ENCODE measurements at places on chromosomes 7 and 10.

- no peak for DNase-seq
Observed at GRCh38 chr10:63633677-63634487, 112.7 kb downstream of the REEP3 start.

- DNase-seq, result no peak
Observed at GRCh38 chr7:107879400-107880035, 11.5 kb upstream of the DLD start.

GRCh38 chr7:154627646-154628290 is 375.2 kb downstream of the PAXIP1 start:
- no peak for DNase-seq

DNA sequence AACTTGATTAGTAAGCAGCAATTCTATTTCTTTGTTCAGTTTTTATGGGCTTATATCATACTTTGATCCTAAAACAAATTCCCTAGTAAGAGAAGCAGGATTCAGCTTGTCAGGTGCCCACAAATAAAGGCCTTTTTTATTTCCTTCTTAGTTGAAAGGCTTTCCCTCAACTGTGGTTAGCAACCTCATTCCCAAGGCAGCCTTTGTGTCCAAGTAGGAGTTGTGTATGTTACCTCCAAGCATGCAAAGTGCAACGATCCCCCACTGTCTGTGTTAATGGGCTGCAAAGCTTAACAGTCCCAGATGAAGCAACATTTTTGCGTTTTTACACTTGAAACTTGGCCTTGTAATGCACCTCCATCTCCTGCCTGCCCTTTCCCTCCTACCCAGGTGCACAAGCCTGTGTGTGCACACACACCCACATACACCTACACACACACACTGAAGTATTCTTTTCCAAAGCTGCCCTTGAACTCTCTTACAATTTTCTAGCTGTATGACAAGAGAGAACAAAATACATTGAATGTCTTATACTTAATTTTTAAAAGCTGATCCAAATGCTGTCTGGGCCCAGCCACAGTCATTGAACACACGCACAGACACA is 278.2 kb downstream of the SNX13 start:
- DNase-seq, result no peak

GRCh38 chr7:99137411-99138180 is 6.3 kb downstream of the SMURF1 start:
- no peak for DNase-seq

- DNase-seq, result no peak
Observed at GRCh38 chr10:101595591-101596433, 7.7 kb downstream of the DPCD start.

DNA sequence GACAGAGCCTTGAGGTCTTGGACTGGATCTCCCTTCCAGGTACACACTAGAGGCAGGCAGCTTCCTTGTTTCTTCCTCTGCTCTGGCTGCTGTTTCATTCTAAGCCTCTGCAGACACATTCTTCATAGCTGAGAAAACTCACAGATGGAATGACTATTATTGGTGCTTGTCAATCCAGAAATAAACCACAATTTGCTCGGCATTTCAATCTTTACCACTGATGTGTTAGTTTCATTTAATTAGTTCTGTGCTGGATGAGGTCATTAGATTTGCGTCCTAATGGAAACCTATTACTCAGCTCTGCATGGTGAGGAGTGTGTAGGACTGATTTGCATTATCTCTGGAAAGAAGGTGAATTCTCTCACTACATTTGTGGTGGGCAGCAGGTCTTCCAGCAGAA is 392.5 kb downstream of the NRG3 start:
- no peak for DNase-seq

- DNase-seq, result no peak
Observed at GRCh38 chr10:130652544-130652943, 516.4 kb downstream of the GLRX3 start.

DNA sequence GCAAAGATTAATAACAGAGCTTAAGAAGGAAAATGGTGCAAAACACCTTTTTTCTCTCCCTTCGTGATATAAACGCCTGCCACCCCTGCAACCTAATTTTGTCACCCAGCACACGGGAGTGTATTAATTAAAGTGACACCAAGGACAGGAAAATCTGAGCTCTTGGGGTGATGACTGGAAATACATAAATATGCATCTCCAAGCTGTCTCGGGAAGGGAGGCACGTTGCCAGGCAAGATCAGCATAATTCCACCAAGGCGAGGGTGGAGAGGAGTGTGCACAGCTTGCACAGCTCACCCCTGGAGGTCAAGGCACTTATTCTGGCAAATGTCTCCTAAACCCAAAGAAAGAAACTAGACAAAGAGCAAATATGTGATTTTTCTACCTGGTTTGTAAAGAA is 700.9 kb downstream of the GRID1 start:
- DNase-seq, result no peak

GRCh38 chr7:49403844-49404243 is 369.6 kb upstream of the VWC2 start:
- DNase-seq, result no peak

- DNase-seq, result no peak
Observed at GRCh38 chr7:1819259-1819841, 149.3 kb downstream of the ELFN1 start.

GRCh38 chr7:129499999-129500398 is 2.3 kb upstream of the SMKR1 start:
- no peak for DNase-seq

GRCh38 chr10:97384156-97384555 is 17.0 kb downstream of the RRP12 start:
- DNase-seq, result no peak

- DNase-seq, result peak; percentile 11
Observed at GRCh38 chr10:35089611-35090161, 455 bp downstream of the CUL2 start.

DNA sequence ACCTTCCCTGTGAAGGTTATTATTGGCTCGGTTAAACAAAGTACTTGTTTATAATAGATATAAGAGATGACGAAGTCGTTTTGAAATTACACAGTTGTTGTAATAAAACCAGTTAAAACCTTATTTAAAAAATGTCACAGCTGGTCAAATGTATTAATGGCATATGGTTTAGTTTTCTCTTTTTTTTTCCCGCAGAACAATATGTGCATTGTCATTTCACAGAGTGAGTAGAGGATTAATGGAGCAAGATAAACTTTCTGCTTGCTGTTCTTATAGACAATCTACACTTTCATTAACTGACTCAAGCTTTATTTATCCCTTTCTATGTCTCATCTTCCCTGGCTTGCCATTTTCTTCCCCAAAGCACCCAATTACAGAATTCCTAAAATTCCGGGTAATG is 404.3 kb upstream of the NPVF start:
- no peak for DNase-seq

DNA sequence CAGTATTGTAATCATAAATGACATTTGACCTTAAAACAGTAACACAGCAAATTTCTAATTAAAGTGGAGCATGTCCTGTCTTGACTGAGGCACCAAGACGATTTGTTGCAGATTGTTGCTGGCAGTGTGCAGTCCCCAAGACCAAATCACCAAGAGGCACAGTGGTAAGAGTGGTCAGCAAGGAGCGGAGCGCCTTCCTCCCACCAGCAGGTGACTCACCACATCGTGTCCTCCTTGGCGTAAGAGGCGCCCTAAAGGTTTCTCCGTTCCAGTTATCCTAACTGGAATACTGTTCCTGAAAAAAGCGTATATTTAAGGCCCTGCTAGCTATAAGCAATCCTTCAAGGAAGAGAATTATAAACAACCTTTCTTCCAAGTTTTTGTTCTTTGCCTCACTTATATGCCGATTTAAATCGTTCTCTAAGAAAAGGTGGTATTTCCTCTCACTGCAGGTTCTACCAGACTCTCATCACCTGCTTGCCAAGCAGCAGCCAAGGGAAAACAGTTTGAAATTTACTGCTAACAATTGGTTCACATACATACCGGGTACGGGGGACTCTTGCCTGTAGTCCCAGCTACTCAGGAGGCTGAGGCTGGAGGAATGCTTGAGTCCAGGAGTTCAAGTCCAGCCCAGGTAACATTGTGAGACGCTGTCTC is 10.7 kb upstream of the REPIN1 start:
- DNase-seq, result no peak

DNA sequence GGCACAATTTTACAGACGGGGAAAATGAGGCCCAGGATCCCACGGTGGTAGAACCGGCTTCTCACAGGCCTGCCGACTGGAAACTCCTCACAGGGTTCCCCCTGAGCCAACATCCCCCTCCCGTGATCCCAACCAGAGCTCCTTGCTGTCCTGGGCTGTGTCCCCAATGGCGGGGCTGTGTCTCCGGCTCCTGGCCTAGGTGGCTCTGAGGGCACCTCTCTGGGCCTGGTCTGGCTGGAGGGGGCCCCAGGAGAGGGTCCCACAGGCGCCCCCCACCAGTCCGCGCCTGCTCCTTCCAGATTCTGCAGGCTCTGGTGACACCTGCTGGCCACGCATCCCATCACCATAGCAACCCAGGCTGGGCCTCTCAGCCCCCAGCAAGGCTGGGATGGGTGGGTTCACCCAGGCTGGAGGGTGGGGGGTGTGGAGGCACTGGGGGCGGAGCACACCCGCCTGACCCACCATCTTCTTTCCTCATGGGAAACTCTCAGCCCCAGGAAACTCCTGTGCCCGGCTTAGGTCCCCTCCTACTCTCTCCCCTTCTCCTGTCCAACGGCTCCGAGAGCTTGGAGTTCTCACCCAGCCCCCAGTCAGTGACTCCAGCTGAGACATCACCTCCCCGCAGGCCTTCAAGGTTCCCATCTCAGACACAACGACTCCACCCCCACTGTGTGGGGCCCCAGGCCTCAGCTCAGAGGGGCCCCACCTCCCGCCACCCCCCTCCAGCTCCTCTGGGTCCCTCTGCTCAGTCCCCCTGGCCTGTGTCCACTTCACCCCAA is 27.1 kb upstream of the TNRC18 start:
- DNase-seq, result no peak

- no peak for DNase-seq
Observed at GRCh38 chr7:26187380-26188205, 13.0 kb downstream of the HNRNPA2B1 start.

DNA sequence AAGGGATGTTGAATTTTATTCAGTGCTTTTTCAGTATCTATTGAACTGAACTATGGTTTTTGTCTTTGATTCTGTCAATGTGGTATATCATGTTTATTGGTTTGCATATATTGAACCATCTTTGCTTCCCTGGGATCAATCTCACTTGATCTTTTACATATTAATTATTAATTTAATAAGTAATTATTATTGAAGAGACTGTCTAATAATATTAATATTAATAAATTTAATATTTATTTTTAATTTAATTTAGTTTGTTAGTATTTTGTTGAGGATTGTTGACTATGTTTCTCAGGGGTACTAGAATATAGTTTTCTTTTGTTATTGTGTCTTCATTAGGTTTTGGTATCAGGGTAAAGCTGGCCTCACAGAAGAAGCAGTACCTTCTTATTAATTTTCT is 26.5 kb upstream of the TRA2A start:
- DNase-seq, result no peak

- DNase-seq, result no peak
Observed at GRCh38 chr10:3098689-3099088, 31.3 kb downstream of the PFKP start.

DNA sequence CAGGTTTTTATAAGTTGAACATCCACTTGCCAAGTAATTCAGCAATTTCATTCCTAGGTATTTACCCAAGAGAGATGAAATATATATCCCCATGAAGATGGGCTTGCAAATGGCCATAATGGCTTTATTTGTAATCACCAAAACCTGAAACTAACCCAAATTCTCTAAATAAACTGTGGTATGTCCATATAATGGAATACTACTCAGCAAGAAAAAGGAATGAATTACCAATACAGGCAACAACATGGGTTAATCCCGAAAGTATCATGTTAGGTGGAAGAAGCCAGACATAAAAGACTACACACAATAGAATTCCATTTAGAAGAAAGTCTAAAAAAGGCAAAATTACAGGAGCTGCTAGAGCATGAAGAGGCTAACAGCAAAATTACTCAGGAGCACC is 101.4 kb upstream of the PPP2R2D start:
- DNase-seq, result no peak

- DNase-seq, result no peak
Observed at GRCh38 chr10:97466755-97467154, 20.8 kb downstream of the ZDHHC16 start.

DNA sequence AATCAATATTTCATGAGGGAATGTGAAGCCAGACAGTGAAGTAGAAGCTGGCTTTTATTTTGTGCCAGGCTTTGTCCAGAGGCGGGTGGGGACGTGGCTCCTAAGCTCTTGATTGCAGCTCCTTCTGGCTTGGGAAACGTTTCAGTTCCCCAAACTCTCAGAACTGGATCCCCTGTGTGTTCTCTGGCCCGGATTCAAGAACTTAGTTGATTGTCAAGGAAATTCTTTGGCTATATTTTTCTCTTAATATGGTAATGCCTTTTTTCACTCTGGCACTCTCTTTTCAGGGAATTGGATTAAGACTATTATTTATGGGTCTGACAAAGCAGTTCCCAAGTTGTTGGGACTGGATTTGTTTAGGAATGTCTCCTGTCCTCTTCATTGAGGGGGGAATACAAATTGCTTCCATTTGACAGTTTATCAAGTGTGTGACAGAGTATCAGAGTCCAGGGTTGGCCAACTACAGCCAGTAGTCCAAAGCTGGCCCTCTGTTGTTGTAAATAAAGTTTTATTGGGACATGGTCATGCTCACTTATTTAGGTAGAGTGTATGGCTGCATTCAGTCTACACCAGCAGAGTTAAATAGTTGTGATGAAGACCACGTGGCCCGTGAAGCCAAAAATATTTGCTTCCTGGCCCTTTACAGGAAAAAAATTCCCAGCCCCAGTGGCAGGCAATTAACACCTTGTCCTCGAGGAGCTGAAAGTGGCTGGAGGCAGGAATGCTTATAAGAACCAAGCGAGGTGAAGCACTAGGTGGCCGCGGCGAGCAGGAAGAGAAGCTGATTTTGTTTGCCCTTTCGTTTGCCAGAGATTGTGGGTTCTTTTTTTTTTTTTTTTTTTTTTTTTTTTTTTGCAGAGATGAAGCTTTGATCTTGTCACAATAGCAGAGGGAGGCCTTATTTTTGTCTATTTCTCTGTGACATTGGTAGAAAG is 34.3 kb downstream of the HTRA1 start:
- no peak for DNase-seq

DNA sequence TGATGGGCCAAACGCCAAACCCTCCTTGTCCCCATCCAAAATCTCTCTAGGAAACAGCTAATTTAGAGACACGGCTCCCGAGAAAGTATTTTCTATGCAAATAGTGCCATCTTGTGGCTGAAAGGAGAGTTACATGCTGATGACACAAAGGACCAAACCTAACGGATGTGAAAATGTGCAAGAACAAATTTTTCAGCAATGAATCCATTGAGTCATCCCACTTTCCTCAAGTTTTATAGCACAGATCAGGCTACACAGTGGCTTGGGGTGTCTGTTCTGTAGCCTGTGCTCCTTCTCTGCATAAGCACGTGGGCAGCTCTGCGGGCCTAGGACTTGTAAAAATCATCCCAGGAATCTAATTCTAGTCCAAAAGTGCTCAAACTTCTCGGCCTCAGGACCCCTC is 154.8 kb upstream of the PRR15 start:
- DNase-seq, result no peak

DNA sequence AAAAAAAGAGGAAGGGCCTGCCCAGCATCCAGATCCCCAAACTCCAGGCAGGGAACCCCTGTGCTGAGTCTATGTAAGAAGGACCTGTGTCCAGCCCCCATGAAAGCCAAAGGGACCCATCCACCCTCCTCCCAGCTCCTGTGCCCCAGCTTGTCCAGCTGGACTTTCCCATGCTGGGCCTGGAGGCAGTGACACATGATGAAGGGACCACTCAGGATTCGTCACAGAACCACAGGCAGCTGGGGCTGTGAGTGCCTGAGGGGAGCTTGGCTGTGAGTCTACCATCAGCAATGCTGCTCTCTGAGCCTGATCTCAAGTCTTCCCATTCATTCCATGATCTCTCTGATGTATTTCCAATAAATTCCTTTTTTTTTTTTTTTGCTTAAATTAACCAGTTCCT is 36.2 kb upstream of the MNX1 start:
- DNase-seq, result no peak

All from activated naive CD4-positive, alpha-beta T cell treated with anti-CD3 and anti-CD28 coated beads, Interleukin-2, amount 50 U/mL, for 72 hours (primary cell).